Large intestine (tissue), 12 donors: ENCODE measurements at places on chromosomes 4 and X. TPM values are rescaled to one million over a fixed set of nuclear protein-coding genes. Genes with fewer than 3 reads are reported as not detected.

DNA sequence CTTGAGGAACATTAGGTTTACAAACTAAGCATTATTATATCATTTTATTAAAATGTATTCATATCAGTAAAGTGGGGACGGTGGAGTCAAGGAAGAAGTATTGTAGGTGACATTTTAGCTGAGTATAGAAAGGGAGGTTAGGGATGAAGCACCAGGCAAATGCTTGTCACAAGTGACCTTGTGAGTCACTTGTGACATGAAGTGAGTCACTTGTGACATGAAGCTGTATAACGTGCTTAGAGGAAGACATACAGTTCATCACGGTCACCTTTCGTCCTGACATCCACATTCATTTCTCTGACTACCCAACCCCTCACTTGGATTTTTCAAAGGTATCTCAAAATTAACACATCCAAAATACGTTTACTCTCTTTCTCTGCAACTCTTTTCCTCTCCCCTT, 1034.8 kb downstream of the DMD start:
- DNase-seq = no peak

GRCh38 chrX:68365341-68365740, 68.0 kb downstream of the OPHN1 start:
- no peak for DNase-seq

DNA sequence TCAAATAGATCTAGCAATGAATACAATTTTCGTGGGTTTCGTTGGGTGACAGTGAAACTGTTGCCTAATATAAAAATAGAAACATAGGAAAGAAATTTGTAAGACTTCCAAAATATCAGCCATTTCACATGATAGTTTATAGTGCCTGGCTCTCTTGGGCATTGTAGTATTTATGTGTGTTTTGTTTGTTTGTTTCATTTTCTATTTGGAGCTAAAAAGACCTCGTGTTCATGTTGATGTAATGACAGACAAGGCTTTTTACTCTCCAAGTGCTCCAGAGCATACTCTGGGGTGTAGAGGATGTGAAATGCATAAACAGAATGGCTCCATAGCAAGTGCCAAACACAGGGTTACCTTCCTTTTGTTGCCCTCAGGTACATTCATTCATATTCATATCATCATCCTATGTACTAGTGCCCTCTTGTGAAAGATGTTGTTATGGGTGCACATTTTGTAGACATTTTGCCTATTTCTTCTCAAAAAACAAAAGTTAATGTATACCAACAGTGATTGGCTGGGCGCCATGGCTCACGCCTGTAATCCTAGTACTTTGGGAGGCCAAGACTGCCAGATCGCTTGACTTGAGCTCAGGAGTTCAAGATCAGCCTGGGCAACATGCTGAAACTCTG, 100.7 kb upstream of the AMOT start:
- no peak for DNase-seq

GRCh38 chrX:119726900-119727555, 31.4 kb upstream of the SOWAHD start:
- DNase-seq = no peak

DNA sequence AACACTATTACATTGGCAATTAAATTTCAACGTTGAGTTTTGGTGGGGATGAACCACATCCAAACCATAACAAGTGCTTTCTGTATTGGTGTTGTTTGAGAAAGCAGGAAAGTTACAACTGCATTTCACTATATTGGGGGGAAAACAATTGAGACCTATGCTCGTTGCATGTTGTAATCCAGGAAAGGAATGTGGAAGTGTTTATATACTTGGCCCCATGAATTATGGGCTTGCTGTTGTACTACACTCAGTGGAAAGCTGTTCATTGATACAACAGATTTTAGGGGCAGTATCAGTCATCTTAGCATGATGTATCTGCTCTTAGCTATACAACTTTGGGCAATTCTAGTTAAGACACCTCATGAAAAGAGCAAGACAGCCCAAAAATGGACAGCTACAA, 52.4 kb downstream of the KLHL5 start:
- no peak for DNase-seq

Gene TCEAL5
- 6.2 TPM for polyA plus RNA-seq

Gene LRIT3
- 0.31 TPM for polyA plus RNA-seq

DNA sequence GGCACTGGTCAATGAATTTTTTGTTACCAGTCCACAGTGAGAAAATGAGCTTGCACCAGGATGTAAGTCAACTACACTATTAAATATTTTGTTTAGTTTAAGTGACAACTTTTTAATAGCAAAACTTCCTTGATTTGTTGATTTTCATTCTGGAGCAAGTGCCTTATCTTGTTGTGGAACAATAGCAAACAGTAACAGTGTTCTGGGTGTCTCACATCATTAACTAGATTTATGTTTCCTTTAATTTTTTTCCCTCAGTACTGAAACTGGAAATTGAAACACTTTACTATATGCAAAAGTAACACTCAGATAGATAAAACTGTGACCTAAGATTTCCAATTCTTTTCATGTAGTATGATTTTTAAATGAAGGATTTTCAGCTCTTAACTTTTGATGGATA, 80.1 kb downstream of the GALNT7 start:
- DNase-seq = no peak

Gene EDA
- 25.1 TPM for polyA plus RNA-seq

- no peak for DNase-seq
Observed at GRCh38 chr4:186813377-186814068, 89.9 kb upstream of the FAT1 start.

- DNase-seq = no peak
Observed at GRCh38 chrX:66130469-66130868, 33.6 kb upstream of the HEPH start.

Gene CLDN34
- polyA plus RNA-seq = 0.07 TPM

DNA sequence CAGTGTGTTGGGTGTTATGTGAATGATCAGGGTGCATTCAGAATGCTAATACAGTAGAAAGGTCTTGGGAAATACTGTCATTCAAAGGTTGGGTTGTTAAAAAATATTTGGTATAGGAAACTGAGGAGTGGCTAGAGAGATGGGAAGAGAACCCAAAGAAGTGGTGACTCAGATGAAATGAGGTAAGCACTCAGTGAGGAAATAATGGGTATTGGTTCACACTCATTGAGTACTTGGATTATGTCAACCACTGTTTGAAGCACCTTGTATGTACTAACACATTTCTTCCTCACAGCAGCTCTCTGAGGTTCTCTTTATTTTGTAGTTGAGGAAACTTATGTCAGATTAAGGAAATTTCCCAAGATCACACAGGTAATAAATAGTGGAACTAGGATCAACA, 40.8 kb upstream of the NUDT6 start:
- no peak for DNase-seq

GRCh38 chr4:150237110-150237872, 159.0 kb downstream of the DCLK2 start:
- DNase-seq = no peak

- no peak for DNase-seq
Observed at GRCh38 chr4:152290366-152290921, 245.4 kb downstream of the FBXW7 start.

Gene SPATA18
- polyA plus RNA-seq = 0.78 TPM

- no peak for DNase-seq
Observed at GRCh38 chr4:56874166-56874565, 33.5 kb upstream of the REST start.

Gene VCX3A
- 0.10 TPM for polyA plus RNA-seq

Gene AKAP4
- polyA plus RNA-seq = 0.07 TPM

GRCh38 chr4:717601-718320, 12.1 kb downstream of the PCGF3 start:
- no peak for DNase-seq

DNA sequence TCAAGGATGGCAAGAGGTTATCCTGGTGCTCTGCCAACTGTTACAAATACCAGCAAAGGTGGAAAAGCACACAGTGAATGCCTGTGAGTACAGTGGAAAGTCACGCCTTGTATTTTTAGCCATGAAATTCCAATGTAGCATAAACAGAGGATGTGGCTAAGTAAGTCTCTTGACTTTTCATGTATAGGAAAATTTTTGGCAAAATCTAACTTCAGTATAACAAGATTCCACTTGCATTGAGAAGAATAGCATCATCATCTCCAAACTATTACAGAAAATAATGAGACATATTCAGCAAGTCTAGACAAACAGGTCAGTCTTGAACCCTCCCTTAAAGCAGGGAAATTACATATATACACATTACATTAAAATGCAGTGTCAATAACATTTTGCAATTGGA, 7.9 kb downstream of the SLC10A6 start:
- DNase-seq = no peak

Gene MAGEA10
- 0.06 TPM for polyA plus RNA-seq

Gene SOWAHB
- 3.9 TPM for polyA plus RNA-seq

GRCh38 chr4:173056710-173057109, 111.9 kb upstream of the GALNT7 start:
- no peak for DNase-seq

DNA sequence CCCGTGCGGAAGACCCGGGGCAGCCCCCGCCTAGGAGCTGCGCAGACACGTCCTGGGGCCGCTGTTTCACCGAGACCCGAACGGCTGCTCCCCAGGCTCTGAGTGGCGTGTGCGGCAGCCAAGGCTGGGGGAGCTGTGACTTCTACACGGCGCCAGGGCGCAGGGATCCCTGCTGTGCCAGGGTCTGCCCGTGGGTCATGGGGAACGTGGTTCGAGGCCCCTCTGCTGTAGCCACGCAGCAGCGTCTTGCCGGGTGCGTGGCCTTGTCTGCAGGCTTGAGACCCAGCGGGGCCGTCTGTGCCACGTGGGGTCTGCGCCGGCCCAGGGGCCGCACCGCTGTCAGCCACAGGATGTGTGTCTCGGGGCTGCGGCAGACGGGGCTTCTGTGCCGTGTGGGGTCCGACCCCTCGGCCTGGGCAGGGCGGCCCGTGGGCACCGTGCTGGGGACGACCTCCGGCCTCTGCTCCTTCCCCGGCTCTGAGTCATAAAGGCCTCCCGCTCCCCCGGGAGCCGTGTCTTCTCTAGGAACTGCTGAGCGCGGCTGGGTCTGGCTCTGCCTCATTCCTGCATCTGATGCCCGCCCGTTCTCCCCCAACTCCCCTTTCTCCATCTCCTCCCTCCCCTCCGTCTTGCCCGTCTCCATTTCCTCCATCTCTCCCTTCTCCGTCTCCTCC, 12.7 kb upstream of the GTPBP6 start:
- DNase-seq = no peak
